ENCODE measurements at places on chromosomes 7 and 10.
A peak's percentile ranks its signal among the peaks of the same experiment; 100 is the strongest.

- H3K27me3 ChIP-seq, result peaks cover 7% of the 10 kb centered on the region
- H3K27ac ChIP-seq, result no peak overlapping the region
- no peaks in the 10 kb centered on the region for H3K4me1 ChIP-seq
These were observed 80.3 kb upstream of the TRIL start for GRCh38 chr7:29038463-29038862.

DNA sequence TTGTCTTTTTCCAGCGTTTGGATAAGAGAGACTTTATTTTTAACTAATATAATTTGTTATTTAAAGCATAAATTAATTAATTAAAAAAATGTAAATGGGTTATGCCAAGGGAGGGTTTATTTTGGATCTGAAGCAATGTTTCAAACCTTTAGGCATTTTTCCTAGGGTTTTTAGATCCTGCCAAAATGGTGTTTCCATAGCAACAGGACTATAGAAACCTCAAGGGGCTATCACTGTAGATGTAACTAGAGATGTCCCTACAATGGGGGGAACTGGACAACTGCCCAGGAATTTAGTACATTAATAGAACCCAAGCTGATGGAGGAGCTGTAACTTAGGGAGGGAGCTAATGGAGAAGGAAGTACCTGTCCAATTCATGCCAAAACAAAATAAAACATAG lies 57.3 kb downstream of the SLC39A12 start:
- DNase-seq, result no peak
- H3K4me3 ChIP-seq, result no peak overlapping the region
- no peaks in the 10 kb centered on the region for H3K36me3 ChIP-seq
- H3K27ac ChIP-seq, result no peak overlapping the region
- H3K27me3 ChIP-seq, result no peaks in the 10 kb centered on the region

- DNase-seq, result no peak
- H3K27ac ChIP-seq, result no peak overlapping the region
- no peak overlapping the region for H3K4me3 ChIP-seq
- H3K36me3 ChIP-seq, result no peaks in the 10 kb centered on the region
These were observed 48.9 kb downstream of the PARD3 start for GRCh38 chr10:34766266-34766600.

GRCh38 chr10:83037653-83038052 lies 1101.7 kb upstream of the GHITM start:
- H3K4me1 ChIP-seq, result no peaks in the 10 kb centered on the region
- no peaks in the 10 kb centered on the region for H3K27me3 ChIP-seq
- H3K4me3 ChIP-seq, result no peak overlapping the region
- H3K36me3 ChIP-seq, result no peaks in the 10 kb centered on the region
- DNase-seq, result no peak

GRCh38 chr10:69068549-69068948 lies 19.4 kb upstream of the SRGN start:
- H3K4me1 ChIP-seq, result peaks cover 21% of the 10 kb centered on the region
- H3K36me3 ChIP-seq, result no peaks in the 10 kb centered on the region
- H3K4me3 ChIP-seq, result no peak overlapping the region
- no peak for DNase-seq
- H3K27ac ChIP-seq, result peak overlapping the region; percentile 14

- H3K36me3 ChIP-seq, result no peaks in the 10 kb centered on the region
- H3K27ac ChIP-seq, result no peak overlapping the region
- no peaks in the 10 kb centered on the region for H3K27me3 ChIP-seq
- DNase-seq, result no peak
These were observed 181.7 kb downstream of the DNAH11 start for GRCh38 chr7:21724562-21724961.

- DNase-seq, result no peak
- no peak overlapping the region for H3K27ac ChIP-seq
These were observed 10.6 kb upstream of the GRB10 start for GRCh38 chr7:50793120-50793946.

- H3K27me3 ChIP-seq, result peaks cover 31% of the 10 kb centered on the region
- no peak for DNase-seq
- no peaks in the 10 kb centered on the region for H3K4me1 ChIP-seq
- no peak overlapping the region for H3K4me3 ChIP-seq
These were observed 181.7 kb downstream of the TCF7L2 start for GRCh38 chr10:113131613-113132261.

DNA sequence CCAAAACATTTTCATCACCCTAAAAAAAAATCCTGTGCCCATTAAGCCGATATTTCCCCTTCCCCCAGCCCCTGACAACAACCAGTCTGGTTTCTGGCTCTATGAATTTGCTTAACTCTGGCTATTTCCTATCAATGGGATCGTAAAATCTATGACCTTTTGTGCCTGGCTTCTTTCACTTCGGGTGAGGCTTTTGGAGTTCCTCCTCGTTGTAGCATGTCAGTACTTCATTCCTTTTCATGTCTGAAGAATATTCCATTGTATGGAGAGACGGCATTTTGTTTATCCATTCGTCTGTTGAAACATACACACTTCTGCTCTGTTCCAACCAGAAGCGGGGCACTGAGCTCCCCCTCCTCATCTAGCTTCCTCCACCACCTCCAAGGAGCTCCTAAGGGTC lies 29.5 kb downstream of the TACC2 start:
- H3K27ac ChIP-seq, result no peak overlapping the region
- H3K4me3 ChIP-seq, result no peak overlapping the region
- no peak for DNase-seq
- no peaks in the 10 kb centered on the region for H3K36me3 ChIP-seq
- peaks cover 9% of the 10 kb centered on the region for H3K27me3 ChIP-seq

DNA sequence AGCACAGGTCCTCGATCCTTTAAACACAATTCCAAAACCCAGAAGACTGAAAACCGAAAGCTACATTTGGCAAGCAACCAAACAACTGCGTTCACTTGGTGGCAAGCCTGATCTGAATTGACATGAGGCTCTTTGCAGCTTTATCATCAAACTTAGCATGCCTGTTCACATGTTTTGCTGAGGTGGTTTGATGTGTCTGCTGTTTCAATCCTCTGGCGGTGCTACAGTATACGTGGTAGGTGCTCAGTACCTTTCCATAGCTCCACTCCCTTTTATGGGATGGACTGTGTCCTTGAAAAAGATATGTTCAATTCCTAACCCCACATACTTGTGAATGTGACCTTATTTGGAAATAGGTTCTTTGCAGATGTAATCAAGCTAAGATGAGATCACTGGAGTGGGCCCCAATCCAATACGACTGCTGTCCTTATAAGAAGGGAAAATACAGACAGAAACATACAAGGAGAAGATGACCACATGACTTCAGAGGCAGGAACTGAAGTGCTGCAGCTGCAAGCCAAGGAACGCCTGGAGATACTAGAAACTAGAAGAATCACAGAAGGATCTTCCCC lies 33.4 kb downstream of the CCDC6 start:
- H3K4me1 ChIP-seq, result peaks cover 79% of the 10 kb centered on the region
- DNase-seq, result no peak
- H3K4me3 ChIP-seq, result no peak overlapping the region
- H3K36me3 ChIP-seq, result peaks cover 4% of the 10 kb centered on the region
- H3K27ac ChIP-seq, result peak overlapping the region; percentile 75
- H3K27me3 ChIP-seq, result no peaks in the 10 kb centered on the region

DNA sequence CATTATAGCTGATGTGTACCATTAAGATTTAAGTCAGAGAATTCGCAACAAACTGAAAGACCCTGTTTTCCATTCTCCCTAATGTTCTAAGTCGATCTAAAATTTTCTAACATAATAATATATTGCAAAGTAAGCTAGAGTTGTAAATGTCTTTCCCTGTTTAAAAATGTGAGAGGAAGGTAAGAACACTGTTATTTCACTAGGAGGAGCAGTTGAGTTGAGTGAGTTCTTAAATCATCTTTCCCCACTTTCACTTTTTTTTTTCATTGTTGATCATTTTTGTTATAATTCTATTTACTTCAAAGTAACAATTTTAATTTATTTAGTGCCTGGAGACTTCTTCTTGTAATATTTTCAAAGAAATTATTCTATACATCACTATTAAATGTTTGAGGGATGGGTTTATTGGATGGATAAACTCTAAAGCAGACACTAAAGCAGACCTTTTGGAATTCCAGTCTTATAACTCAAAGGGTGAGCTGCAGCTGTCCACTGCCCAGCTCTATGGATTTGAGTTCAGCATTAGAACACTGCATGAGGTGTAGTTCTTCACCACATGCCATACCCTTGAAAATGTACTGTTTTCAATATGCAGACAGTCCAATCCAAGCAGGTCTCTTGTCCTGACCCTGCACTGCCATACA lies 181.3 kb upstream of the FZD1 start:
- DNase-seq, result no peak
- no peaks in the 10 kb centered on the region for H3K27me3 ChIP-seq
- peaks cover 13% of the 10 kb centered on the region for H3K4me1 ChIP-seq
- peaks cover 15% of the 10 kb centered on the region for H3K36me3 ChIP-seq

DNA sequence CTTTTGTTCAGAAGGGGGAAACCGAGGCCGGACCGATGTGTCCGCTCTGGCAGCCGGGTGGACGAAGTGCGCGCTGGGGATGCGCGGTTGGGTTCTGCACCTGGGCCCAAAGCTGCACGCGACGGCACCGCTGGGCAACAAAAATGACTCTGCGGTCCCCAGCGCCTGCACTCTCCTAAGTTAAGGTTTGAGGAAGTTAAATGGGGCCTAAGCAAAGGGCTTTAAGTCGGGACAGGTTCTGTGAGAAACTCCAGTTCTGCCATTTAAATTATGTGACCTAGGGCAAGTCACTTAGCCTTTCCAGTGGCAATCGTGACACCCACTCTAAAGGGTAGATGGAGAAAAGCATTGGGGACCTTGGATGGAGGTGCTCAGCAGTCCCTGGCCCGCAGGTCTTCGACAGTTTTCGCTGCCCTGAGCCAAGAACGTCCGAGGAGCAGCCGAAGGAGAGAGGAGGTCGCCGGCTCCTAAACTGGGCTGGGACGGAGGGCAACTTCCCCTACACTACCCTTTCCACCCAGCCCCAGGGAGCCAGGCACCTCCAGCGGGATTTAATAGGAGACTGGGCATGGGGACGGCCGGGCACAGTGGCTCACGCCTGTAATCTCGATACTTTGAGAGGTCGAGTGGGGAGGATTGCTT lies 534 bp upstream of the ACBD5 start:
- H3K4me1 ChIP-seq, result peaks cover 31% of the 10 kb centered on the region
- peak overlapping the region; percentile 100 for H3K27ac ChIP-seq
- H3K36me3 ChIP-seq, result peaks cover 4% of the 10 kb centered on the region
- DNase-seq, result peak; percentile 65

DNA sequence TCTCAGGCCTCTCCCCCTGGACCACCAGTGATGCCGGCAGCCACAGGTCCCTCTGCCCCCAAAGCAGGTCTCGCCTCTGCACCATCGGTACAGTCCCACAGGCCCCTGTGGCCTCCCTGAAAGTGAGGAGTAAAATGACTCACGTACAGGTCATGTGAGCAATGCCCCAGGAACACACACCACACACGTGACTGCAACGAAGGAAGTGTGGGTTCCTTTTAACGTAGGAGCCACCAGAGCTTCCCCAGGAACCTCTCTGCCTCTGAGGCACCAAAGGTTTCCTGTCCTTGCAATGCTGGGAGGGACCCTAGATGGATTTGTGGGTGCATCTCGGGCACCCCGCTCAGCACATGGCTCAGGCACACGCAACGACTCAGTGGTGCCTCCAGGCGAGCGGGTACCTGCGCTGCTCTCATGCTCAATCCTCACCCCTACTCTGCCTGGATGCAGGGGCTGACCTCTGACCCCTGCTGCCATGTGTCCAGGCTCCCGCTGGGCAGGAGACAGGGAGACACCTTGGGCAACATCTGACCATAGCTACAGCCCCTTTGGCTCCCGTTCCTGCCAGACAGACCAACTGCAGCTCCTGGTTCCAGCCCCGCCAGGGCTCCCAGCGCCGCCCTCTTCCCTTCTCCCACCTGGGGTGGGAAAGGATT lies 120.7 kb downstream of the PRKAG2 start:
- peak overlapping the region; percentile 84 for H3K27ac ChIP-seq
- H3K27me3 ChIP-seq, result no peaks in the 10 kb centered on the region
- peak; percentile 33 for DNase-seq
- peaks cover 17% of the 10 kb centered on the region for H3K4me1 ChIP-seq
- H3K4me3 ChIP-seq, result no peak overlapping the region
- H3K36me3 ChIP-seq, result peaks cover 10% of the 10 kb centered on the region

GRCh38 chr7:148347981-148348380 lies 242.6 kb upstream of the C7orf33 start:
- H3K4me1 ChIP-seq, result no peaks in the 10 kb centered on the region
- no peak for DNase-seq
- peak overlapping the region; percentile 57 for H3K27ac ChIP-seq
- no peak overlapping the region for H3K4me3 ChIP-seq

All from stimulated activated naive B cell treated with anti-CD40 and anti-IgM and Interleukin-4, amounts not matched to agents 10 μg/mL and 1 μg/mL and 100 μg/mL, for 72 hours (primary cell).